Inflammatory macrophage (primary cell): ENCODE measurements at places on chromosomes 1 and 21.

- no peak for DNase-seq
Measured at GRCh38 chr1:58762806-58763205, 21.0 kb downstream of the JUN start.

- peak; percentile 18 for DNase-seq
Measured at GRCh38 chr1:207034208-207034607, 1.7 kb upstream of the C1orf116 start.

- no peak for DNase-seq
Measured at GRCh38 chr1:30700528-30701257, 22.7 kb downstream of the MATN1 start.

DNA sequence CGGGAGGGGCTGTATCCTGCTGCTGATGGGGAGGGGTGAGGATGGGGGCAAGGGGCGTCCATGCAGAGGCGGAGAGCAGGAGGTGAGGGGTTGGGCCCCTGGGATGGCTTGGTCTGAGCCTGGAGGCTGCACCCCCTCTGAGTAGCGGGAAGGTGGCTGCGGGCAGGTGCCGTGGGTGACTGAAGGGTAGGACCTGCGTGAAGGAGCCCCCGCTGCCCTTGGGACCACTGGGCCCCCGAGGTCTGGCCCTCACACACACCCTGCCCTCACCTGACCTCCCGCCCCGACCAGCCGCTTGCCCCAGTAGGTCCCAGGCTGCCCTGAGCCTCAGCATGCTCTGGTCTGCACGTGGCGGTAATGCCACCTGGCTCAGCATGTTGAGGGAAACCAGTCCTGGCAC lies 12.8 kb upstream of the SKI start:
- DNase-seq, result no peak

DNA sequence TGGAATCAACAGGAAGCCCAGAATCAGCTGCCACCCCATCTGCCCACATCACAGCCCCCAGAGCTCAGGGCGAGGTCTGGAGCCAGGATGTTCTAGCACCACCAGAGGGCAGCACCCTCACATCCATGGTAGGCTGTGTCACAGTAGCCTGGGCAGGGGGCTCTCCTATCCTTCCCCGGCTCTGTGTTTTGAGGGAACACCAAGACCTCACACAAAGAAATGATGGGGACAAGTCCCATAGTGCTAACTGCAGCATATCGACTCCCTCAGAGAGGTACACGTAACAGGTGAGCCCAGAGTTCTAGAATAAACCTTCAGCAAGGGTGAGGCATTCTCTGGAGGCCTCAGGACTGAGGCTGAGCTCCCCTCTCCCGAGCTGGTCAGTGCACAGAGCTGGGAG lies 2.3 kb upstream of the KCNC4 start:
- DNase-seq, result peak; percentile 64

- DNase-seq, result no peak
Measured at GRCh38 chr1:23546897-23547584, 12.3 kb downstream of the ID3 start.

GRCh38 chr1:51472359-51472758 lies 46.7 kb downstream of the EPS15 start:
- DNase-seq, result peak; percentile 39

DNA sequence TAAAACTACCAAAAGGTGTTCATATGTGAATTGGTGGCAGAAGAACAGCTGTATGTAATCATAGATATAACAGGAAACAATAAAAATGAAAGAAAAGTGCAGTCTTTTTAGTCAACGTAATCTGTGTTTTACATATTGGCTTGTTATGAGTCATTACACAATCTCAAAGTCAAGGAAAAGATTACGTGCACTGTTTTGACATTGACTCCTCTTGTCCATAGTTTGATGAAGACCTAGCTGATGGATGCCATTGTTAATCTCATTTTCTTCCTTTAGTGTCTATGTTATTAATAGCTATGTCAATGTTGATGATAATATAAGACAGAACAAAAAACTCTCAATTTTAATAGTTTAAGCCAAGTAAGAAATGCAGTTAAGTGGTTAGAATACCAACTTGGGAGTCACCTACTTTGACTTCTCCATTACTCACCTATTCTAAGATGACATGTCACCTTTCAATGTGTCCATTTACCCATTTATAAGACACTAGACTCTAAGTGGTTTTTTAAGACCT lies 84.5 kb upstream of the SAMSN1 start:
- DNase-seq, result no peak

DNA sequence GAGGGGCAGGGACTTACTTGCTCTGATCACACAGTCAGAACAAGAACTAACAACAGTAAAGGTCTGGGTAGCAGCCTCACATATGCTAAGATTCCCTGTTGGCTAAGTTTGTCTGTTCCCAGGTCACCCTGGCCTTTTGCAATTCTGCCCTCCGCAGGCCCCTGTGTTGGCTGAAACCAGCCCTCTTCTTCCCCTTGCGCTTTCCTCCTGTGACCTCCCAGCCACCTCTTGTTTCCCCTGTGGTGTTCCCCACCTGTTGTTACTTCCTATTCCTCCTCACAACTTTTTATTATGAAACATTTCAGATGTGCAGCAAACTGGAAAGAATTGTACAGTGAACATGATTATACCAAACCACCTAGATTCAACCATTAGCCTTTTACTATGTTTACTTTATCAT lies 23.4 kb downstream of the MAPKAPK2 start:
- DNase-seq, result peak; percentile 54

DNA sequence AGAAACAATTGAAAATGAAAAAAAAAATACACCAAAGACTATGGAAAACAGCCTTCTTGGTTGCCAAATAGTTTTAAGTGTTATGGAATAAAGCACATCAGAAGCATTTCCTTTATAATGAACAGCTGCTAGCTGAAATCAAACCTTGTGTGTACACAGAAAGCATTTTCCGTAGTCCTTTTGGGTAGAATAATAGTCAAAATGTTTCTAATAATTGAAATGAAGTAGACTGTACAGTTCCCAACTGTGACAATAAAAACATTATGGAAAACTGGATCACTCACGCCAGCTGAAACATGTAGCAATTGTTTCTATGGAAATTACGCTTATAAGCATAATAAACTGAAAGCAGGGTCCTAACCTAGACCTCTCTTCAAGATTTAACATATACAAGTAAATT lies 856.3 kb upstream of the B3GALT2 start:
- DNase-seq, result no peak

- peak; percentile 78 for DNase-seq
Measured at GRCh38 chr1:53111073-53111556, 31.3 kb downstream of the SLC1A7 start.

- no peak for DNase-seq
Measured at GRCh38 chr1:214570442-214570841, 19.0 kb upstream of the PTPN14 start.

- peak; percentile 64 for DNase-seq
Measured at GRCh38 chr1:15523104-15524020, 653 bp downstream of the CASP9 start.

GRCh38 chr1:174413632-174414031 lies 34.1 kb upstream of the GPR52 start:
- DNase-seq, result no peak

- no peak for DNase-seq
Measured at GRCh38 chr1:230531103-230531502, 105.0 kb upstream of the PGBD5 start.

- no peak for DNase-seq
Measured at GRCh38 chr21:40684726-40685125, 162.2 kb downstream of the DSCAM start.
